B cell (primary cell): ENCODE measurements at places on chromosomes 2 and 18.

DNA sequence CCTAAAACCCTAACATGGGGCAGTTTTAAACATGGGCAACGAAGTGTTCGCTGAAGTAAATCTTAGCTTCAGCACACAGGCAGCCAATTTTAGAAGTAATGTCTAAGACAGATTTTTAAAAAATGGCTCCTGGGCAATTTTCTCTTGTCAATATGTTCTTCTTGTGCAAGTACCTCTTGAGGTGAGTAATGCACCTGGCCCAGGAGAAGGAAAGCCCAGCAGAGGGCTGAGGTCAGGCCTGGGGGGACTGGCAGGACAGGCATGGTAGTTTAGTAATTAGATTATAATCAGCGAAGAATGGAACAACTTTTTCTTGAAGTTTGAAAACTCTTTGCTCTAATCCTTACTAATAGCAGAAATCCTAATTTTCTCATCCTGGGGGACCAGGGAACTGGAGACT, 77.6 kb downstream of the SPRED2 start:
- DNase-seq = no peak

GRCh38 chr2:11786592-11786991, 40.2 kb downstream of the LPIN1 start:
- no peak for DNase-seq

GRCh38 chr18:23067236-23067635, 68.0 kb upstream of the CABLES1 start:
- DNase-seq = peak; percentile 19

DNA sequence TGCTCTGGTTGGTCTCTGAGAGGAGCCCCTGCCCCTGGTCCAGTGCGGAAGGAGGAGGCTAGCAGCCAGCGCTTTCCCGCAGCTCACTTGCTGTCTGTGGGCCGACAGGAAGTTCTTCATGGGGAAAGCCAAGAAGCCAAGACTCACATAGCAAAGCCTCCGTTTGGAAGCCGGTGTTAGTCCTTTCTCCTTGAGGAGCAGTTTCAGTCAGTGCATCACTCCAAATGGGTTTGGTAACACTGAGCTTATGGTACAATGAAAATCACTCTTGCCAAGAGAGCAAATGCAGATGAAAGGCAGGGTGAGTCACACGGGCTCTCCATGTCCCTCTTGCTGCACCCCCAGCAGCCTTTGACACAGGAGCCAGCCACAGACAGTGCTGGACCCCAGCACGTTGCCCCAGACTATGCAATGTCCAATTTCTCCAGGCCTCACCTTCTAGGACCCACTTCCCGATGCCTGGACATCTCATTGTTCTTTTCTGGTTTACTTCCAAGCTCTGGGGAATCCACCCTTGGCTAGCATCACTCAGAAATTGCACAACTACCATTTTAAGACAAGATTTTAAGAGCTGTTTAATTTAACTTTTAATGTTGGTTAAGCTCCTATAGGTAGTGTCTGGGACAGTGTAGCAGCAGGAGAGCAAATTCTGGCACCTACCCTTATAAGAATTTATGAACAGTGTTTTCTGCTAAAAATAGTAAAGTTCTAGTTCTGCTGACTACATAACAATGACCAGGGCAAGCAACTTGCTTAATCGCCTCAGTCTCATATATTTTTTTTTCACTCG, 174.9 kb downstream of the ASB1 start:
- DNase-seq = no peak

DNA sequence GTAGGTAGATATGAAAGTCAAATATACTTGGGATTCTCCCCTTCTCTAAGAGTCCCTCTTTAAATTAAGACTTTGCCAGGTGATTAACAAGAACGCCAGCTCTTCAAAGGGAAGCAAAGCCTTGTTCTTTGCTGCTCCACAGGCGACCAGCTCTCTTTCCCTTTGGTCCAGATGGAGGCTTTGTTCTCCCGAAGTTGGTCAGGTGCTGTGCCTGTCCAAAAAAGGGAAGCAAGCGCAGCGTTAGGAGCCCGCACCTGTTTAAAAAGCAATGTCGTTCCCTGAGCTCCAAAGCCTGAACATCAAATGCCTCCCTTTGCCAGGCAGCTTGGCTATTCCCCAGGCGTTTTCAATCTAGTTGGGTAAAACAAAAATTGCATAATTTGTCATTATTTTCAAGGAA, 1913.1 kb upstream of the PIK3C3 start:
- DNase-seq = no peak

GRCh38 chr2:143682436-143683055, 553.3 kb downstream of the ARHGAP15 start:
- DNase-seq = no peak

GRCh38 chr2:222311319-222311977, 12.7 kb upstream of the PAX3 start:
- peak; percentile 18 for DNase-seq

DNA sequence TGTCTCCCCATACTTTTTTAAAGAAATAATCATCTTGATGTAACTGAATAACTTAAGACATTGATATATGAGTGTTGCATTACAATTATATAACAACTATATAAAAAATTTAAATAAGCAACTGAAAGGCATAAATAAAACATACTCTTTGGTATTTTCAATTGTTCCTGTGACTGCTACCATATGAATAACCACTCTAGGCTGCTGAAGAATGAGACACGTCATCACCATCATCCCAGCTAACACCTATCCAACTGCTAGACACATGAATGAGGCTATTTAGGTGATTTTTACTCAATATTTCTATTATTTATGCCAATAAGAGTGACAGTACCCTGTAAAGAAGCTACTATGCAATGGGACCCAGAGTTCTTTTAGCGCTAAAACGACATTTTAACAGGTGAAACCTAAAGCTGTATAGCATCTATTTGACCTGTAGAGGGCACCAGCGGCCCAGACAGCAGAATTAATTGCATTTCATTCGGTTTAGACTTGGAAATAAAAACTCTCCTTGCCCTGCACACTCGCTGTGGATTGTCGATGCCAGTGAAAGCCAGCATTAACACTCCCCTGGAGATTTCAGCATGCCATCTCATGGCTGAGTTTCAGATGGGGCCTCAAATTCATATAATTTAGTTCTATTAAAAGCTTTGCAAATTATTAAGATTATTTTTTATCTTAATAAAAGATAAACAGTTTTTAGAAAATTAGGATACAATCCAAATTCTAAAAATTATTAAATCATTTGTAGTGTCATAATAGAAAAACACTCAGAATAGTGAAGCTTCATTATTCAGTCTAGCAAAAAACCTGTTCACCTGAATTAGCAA, 89.4 kb upstream of the MAP2 start:
- peak; percentile 63 for DNase-seq

DNA sequence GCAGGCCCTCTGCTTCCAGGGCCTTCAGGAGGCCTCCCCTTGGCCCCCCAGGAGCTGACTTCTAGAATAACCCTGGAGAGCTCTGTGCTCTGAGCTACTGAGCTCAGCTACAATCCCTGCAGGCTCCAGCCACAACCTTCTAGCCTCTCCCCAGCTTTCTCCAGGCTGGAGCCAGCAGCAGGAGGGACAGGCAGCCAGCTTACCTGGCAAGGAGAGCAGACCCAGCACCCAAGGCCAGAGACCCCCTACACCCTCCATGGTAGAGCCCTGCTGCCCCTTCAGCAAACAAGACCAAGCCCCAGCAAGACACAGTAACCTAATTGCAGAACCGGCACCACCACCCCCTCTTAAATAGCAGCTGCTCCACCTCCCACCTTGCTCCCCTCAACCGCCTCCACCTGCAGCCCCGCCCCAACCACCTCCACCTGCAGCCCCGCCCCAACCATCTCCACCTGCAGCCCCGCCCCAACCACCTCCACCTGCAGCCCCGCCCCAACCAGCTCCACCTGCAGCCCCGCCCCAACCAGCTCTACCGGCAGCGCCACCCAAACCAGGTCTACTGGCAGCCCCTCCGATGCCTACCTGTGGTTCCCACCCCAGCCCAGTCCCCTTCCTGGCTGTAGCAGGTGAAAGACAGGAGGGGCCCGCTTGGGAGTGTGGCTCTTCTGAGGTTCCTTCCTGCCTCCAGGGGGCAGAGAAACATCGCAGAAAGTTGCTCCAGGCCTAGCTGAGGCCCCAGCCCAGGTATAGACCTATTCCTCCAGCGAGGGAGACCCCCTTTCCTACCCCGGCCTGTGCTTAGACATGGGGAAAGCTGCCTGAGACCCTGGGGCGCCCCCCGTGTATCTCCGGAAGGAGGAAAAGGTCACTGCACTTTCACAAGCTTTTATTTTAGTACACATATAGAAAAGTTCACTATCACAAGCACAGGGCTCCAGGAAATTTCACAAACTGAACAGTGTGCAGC, at the start of gene ASTL:
Gene ASTL (minus strand): TSS at position 324 of the 967 bp plus-strand sequence. CDS start 66 bp downstream, at position 258.
- peak; percentile 81 for DNase-seq

DNA sequence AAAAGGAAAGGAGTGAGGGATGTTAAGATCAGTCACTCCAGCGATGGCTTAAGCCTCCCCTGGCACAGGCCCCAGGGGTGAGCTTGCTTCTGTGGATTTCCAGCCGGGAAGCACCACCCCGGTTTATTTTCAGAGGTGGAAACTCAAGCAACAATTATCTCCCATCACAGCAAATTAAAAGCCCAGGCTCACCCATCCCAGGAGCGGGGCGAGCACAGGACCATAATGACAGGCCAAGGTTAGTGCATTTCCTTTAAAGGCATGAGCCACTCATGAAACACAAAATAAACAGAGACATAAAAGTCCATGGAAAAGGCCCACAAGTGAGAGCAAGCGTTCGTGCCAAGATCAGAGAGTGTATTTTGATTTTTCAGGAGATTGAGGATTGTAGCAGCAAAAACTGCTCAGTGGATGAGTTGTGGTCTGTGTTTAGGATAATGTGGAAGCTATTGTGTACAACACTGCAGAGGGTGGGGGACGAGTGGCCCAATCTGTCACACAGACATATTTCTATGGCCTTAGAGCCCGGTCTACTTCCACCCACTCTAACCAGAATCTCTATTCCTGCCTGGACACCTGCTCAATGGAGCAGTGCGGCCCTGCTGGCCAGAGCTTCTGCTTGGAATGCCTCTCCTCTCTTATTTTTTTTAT, 111.4 kb upstream of the CDC42EP3 start:
- DNase-seq = no peak

DNA sequence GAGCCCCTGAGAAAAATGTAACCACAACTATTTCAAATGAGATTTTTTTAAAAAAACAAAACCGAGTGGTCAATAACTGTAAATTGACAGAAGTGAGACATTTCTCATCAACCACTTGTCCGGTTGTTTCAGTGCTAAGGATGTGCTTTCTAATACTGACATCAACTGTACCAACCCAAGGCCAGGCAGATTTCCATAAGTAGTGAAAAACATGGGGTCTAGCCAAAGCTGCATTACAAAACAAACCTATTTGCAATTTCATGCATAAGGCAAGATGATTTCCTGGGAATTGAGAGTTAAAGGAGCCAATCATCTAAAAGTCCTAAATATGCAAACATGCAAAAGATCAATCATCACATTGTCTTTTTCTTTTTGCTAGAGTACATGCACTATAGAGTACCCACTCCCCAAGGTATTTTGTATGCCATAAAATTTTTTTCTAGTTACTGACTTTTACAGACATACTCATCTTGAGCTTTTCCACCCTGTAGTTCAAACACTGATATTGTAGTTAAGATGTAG, 22.6 kb downstream of the HNRNPLL start:
- no peak for DNase-seq

- DNase-seq = no peak
Measured at GRCh38 chr18:47108998-47109405, 41.3 kb downstream of the HDHD2 start.

GRCh38 chr2:64193491-64193890, 49.3 kb upstream of the PELI1 start:
- DNase-seq = no peak

GRCh38 chr2:69177785-69178636, 165.0 kb downstream of the ANTXR1 start:
- no peak for DNase-seq

DNA sequence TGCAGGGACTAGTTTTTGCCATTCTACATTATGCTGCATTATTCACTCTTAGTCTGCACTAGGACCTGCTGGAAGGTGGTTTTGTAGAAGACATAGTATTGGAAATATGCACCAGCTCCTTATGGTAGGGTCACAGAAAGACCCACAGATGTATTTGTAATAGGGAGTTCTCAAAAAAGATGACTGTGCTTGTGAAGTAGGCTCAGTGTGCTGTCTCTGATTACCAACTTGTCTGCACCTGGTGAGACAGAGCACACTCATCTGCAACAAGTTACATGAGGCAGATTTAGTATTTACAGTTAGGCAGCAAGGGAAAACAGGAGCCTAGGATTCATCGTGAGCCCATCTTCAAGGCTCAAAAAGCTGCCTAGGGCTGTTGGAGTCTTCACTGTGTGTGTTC, 29.4 kb downstream of the RHBDD1 start:
- no peak for DNase-seq
